SJCRH30 (cell line): ENCODE measurements at places on chromosomes 1 and 21. TPM values are rescaled to one million over a fixed set of nuclear protein-coding genes. Genes with fewer than 3 reads are reported as not detected.

Gene TRNP1
- total RNA-seq = 0.42 and 0.81 TPM in 2 replicates

Gene MTARC1
- 1.5 and 1.6 TPM in 2 replicates for total RNA-seq

Gene LCE2B
- total RNA-seq = not detected in 2 replicates

Gene ECE1
- 73.2 and 74.5 TPM in 2 replicates for total RNA-seq

- no peaks in the 10 kb centered on the region for H3K4me1 ChIP-seq
- H3K4me3 ChIP-seq = no peak overlapping the region
- H3K36me3 ChIP-seq = no peaks in the 10 kb centered on the region
- DNase-seq = no peak
- H3K27me3 ChIP-seq = no peaks in the 10 kb centered on the region
- H3K27ac ChIP-seq = no peak overlapping the region
These were observed 28.0 kb downstream of the TIAM1 start for GRCh38 chr21:31316072-31316471.

DNA sequence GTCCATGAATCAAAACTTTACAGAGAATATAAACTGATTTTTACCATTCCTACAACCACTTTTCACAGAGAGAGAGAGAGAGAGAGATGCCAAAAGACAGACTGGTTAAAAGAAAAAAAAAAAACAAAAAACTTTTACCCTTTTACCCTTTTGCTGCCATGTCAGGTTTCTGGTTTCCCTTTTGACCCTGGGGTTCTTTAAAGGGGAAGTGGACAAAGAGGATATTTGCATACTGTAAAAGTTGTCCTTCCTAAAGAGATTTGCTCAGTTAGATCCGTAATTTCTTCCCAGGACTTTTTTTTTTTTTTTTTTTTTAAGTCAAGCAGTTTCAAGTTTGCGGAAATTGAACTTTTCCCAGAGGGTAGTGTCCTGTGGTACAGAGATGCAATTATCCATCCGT, 287.8 kb upstream of the RGS18 start:
- no peak overlapping the region for H3K27ac ChIP-seq
- no peaks in the 10 kb centered on the region for H3K36me3 ChIP-seq
- H3K27me3 ChIP-seq = no peaks in the 10 kb centered on the region
- no peak for DNase-seq

GRCh38 chr1:58983633-58984245, 199.9 kb upstream of the JUN start:
- no peaks in the 10 kb centered on the region for H3K36me3 ChIP-seq
- H3K27me3 ChIP-seq = no peaks in the 10 kb centered on the region
- no peak overlapping the region for H3K4me3 ChIP-seq

DNA sequence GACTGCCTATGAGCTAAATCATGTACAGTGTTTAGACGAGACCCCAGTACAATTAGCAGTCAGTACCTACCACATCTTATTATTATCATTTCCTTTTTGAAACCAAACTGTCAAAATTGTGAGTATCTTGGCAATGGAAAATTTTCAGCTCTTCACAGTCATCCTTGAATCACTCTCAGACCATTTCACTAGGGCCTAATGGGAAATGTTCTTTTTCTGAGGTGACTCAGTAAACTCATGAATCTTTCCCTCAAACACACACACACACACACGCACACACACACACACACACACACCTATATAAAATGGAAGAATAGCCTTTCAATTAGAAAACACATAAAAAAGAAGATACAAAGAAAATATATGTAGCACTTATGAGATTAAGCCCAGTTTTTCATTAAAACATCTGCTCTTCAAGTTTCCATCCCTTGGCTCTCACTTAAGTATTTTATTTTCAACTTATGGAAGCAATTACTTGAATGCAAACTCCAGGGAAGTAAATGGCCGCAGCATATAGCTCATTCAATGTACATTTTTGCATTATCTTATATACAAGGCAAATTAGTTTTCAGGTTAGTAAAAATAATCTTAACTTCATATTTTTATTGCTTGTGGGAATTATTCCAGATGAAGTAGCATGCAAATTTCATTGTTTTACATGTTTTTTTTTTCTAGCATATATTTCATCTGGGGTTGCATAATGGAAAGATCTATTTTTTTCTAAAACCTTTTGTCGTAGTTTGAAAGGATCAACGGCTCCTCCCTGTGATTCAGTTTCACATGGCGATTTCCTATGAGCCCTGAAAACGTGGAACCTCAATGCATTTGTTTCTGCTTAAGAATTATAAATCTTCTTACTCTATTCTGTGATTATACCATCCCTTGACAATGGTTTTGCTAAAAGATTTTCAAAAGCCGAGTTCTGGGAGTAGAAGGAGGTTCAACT, 46.3 kb upstream of the TMPRSS15 start:
- H3K36me3 ChIP-seq = no peaks in the 10 kb centered on the region
- H3K4me1 ChIP-seq = no peaks in the 10 kb centered on the region
